ENCODE measurements at places on chromosomes 6 and 20.

GRCh38 chr6:137389150-137389704, 105.0 kb downstream of the OLIG3 start:
- ATAC-seq, result peak; percentile 96

GRCh38 chr6:52529311-52529710, 47.5 kb downstream of the TRAM2 start:
- no peak for ATAC-seq

GRCh38 chr20:57934913-57935312, 225.1 kb upstream of the PMEPA1 start:
- no peak for ATAC-seq

- ATAC-seq, result no peak
Observed at GRCh38 chr6:10398446-10399218, 16.2 kb downstream of the TFAP2A start.

DNA sequence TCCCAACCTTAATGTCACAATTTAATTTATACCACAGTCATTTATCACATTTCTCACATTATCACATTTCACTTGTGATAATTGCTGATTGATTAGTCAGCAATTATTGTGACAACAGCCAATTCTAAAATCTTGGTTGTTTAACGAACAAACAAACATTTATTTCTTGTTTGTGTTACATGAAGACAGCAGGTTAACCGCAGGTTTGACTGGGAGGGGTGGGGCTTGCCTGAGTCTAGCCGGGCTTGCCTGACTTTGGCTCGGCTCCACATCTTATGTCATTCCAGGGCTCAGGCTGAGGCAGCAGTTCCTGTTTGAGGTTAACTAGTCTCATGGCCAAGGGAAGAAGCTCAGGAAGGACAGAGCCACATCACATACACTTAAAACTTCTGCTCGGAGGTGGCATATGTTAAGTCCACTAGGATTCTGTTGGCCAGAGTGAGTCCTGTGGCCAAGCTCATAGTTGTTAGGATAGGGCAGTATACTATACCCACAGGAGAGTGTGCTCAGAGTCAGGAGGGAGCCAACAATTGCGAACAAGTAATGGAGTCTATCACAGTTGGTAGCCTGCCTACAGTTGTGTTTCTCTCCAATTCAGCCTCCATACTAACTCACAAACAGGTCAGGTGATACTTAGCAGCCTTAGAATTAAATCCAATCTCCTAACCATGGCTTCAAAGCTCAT, 90.0 kb upstream of the IFNGR1 start:
- ATAC-seq, result no peak

DNA sequence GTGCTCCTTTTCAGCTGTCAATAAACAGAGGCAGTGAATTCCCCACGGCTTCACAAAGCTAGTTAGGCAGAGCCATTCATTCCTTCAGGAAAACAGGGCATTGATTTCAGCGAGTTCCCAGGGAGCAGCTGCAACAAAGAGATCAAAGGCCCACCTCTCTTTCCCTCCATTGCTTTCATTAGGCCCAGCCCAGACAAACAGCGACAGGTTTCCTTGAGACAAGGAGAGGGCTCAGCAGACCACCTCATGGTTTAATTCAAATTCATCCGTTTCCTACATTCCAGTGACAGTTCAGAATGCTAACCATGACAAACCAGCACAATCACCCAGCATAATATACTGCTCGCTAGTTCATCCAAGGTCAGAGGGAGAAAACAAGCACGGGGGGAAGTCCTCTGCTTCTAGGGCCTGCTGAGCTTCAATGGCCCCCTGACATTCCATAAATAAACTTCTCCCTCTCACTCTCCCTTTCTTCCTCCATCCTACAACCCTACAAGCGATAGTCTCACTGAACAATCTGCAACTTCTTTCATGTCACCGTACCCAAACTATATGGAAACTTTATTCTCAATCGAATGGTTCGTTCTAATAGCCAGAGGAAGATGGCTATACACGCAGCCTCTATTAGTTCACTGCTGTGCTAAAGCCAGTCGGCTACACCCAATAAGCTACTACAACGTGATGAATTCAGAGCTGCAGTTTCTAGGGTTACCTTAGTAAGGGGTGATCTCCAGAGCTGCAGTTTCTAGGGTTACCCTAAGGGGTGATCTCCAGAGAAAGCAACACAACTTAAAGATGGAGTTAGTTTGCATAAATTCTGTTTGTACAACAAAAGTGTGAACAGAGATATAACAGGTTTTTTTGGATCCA, 34.7 kb downstream of the PLAGL1 start:
- no peak for ATAC-seq

DNA sequence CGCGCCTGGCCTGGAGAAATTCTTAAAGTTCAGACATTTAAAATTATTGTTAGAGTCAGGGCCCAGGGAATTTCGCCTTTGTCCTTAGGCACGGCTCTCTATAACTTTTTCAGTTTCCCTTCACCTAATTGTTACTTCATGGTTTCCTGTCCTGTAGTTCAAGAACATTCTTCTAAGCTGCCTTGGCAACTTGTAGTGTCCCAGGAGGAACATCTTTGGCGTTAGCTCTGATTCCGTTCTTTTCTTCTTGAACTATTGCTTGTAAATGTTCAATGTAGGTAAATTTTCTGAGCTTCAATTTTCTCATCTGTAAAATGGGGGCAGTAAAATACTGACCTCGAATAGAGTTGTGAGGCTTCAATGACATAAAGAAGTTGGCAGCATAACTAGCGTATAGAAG, 41.8 kb downstream of the TIAM2 start:
- no peak for ATAC-seq

- no peak for ATAC-seq
Observed at GRCh38 chr6:138520463-138520862, 21.2 kb upstream of the NHSL1 start.

Data from activated CD4-positive, CD25-positive, alpha-beta regulatory T cell treated with anti-CD3 and anti-CD28 coated beads, Interleukin-2, amount 50 U/mL, for 24 hours (primary cell).